ENCODE measurements at places on chromosomes 11 and 22. TPM values are rescaled to one million over a fixed set of nuclear protein-coding genes. Genes with fewer than 3 reads are reported as not detected.

GRCh38 chr11:67356864-67357561 lies 3.7 kb upstream of the POLD4 start:
- DNase-seq: peak; percentile 78

The OR8G5 gene
- total RNA-seq: not detected

DNA sequence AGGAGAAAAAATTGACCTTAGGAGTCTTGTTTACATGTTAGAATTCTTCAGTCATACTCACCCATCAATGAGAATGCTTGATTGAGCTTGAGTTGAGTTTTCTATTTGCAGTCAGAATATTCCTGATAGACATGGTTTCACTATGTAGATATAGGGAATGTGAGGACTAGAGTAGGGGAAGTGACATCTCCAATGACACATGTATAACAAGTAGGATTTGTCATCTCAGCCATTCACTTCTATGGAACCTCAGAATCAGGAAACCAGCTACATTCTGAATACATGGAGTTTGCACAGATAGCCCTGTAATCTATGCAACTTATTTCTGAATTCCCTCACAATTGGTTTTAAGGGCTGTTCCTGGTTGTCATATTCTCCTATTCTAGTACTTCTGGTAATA lies 20.1 kb upstream of the OR9Q1 start:
- no peak for DNase-seq

DNA sequence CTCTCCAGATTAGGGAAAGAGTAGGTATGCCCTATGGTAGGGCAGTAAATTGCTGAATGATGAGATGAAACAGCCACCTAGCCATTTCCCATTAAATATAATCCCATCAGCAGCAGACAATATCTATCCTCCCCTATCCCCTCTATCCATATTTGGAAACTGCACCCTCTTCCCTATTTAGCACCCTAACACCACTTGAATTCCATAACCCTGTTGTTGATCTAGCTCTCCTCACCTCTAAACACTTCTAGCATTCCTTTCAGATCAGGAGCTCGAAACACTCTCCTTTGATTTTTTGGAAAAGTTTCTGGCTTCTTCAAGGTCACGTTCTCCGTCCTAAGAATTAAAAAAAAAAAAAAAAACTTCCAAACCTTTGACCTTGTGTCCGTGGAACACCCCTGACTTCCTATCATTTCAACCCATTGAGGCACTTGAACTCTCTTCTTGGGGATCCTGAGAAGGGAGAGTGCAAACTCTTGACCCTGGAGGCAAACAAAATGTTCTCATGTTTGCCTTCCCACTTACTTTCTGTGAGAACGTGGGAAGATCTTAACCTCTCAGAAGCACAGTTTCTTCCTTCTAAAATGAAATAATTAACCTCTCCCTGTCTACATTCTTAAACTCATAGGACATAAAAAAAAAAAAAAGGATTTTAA lies 19.0 kb downstream of the TRIM5 start:
- no peak for DNase-seq

DNA sequence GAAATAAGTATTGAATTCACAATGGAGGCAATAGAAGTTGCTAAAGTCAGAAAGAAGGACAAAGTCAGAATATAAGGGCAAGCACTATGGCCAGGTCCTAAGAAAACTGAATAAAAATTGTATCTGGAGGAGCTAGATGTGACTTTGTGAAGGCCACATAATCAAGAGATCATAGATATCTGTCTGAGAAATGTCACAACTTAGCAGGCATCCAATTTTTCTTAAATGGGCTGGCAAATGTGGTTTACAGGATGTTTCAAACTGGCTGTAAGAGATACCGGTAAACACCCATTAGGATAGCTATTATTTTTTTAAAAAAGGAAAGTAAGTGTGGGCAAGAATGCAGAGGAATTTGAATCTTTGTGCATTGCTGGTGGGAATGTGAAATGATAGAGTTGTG lies 303.1 kb upstream of the CHORDC1 start:
- no peak for DNase-seq

The KDELR3 gene
- 16.1 TPM for total RNA-seq

GRCh38 chr11:118152020-118152551 lies 537 bp downstream of the SCN4B start:
- no peak for DNase-seq

GRCh38 chr11:66958956-66959274 lies 732 bp upstream of the PC start:
- no peak for DNase-seq

The JAM3 gene
- total RNA-seq: 0.22 TPM

- DNase-seq: no peak
These were observed 573.6 kb downstream of the BUD13 start for GRCh38 chr11:116199182-116199581.

DNA sequence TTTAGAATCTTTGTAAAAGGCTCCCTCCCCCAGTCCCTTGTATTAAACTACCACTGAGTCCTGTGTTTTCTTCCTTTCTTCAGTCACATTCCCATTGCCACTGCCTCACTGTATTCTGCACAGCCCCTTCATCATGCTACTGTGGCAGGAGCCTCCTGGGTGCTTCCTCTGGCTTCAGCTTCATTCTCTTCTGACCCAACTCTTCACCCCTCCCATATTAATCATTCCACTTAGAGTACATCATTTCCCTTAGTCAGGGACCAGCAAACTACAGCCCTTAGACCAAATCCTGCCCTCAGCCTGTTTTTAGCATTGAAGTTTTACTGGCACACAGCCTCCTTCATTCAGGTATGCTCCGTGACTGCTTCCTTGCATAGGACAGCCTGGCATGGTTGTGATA lies 127.7 kb upstream of the MTNR1B start:
- DNase-seq: no peak

- DNase-seq: peak; percentile 1
These were observed 48.8 kb upstream of the LARGE1 start for GRCh38 chr22:33969045-33969444.

DNA sequence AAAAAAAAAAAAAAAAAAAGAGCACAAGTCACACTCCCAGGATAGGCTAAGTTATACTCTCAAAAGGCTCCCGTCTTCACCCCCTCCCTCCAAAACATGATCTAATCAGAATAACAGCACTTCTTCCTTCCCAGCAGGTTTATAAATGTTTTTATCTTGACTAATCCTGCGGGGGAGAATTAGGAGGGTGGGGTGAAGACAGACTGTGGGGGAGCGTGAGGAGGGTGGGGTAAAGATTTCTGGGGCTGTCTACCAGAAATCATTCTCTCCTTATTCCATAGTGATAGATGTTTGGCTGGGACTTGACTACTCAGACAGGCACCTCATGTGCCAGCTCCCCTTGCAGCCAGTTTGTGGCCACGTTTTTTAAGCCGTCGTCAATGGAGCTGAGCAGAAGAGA lies 17.0 kb downstream of the KCNE3 start:
- no peak for DNase-seq

GRCh38 chr11:119236490-119236889 lies 30.4 kb downstream of the CBL start:
- DNase-seq: no peak

DNA sequence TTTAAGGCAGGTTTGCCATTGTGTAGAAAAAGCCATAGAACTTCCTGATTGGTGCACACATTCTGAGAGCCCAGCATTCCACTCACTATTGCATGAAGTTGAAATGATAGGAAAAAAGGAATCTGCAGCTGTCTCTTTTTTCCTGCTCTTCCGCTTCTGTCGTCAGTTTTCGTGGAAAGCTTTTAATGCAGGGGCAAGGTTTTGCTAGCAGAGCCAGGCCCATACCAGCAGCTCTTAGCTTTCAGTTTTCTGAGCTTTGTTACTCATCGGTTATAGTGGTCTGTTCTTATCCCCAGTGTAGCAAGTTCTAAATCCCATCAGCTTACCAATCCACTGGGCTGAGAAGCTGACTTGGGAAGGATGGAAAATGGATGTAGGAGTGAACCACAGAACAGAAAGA lies 162.9 kb upstream of the TTC12 start:
- no peak for DNase-seq

GRCh38 chr11:68447015-68447801 lies 13.3 kb upstream of the PPP6R3 start:
- DNase-seq: peak; percentile 86

DNA sequence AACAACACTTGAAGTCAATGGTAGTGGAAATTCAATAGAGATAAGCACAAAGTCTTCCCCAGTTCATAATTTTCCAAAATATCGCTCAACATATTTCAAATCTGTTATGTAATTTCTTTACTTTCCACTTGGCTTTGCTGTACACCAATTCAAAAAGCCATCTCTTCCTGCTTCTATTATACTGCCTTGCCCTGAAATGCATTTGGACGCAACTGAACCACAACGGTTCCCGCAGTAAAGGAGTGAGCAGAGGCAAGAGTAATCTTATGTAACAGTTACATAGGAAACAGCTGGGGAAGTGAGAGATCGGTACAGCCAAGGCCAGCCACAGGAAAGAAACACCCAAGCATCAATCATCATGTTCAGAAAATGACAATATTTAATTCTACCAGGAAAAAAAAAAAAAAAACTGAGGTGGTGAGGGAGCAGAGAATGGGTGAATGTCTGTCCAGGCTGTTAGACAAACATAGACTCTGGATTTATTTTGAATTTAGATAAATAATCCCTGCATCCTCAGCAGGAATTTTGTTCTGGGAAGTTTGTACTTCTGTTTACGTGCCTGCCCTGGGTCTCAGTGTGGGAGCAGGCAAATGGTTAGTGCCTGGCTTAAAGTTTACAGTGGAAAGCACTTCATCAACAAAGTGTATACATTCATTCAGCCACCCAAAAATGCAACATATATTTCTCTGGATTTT lies 392.2 kb downstream of the ETS1 start:
- no peak for DNase-seq

- DNase-seq: no peak
These were observed 28.4 kb downstream of the SHANK2 start for GRCh38 chr11:71223671-71224660.

GRCh38 chr11:113048820-113049768 lies 87.9 kb downstream of the NCAM1 start:
- DNase-seq: no peak

GRCh38 chr11:721741-722345 lies 15.8 kb downstream of the EPS8L2 start:
- DNase-seq: no peak

DNA sequence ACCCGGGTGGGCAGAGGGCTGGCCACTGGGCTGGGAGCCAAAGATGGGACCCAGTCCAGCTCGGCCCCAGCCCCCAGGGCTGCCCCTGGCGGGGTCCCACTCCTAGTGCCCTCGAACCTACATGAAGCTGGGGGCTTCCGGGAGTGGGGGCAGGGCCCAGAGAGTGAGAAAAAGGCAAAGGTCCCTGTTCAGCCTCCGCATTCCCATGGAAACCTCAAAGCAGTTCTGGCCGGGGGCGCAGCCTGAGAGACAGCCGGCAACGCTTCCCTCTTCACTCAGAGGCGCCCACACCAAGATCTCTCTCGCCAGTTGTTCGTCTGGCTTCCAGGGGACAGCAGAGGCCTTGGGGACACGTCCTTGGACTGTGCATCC lies 22.4 kb upstream of the ARHGAP8 start:
- DNase-seq: no peak

The SCARF2 gene
- 0.68 TPM for total RNA-seq

DNA sequence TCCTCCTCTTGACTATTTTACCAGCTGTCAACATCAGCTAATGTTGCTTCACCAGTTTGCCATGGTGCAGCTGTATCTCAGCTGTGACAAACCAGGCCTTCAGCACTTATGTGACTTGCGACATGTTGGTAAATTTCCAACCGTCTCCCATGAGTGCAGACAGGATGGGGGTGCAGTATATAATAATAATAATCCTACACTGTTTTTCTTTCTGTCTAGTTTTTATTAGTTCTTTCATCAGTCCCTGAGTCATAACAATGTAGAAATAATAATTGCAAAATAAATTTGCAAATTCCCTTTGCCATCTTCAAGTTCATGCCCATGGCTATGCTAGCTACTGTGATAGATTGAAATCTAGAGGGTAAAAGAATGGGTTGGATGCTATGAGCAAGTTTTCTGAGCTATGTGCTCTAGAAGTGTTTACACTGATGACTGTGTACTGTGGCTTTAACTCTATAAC lies 4.9 kb downstream of the MMP13 start:
- no peak for DNase-seq

The NPAS4 gene
- total RNA-seq: not detected

The MEI1 gene
- 0.68 TPM for total RNA-seq

The OR10A5 gene
- not detected for total RNA-seq

The CECR2 gene
- total RNA-seq: 0.09 TPM

GRCh38 chr11:95121698-95122097 lies 32.1 kb downstream of the ENDOD1 start:
- DNase-seq: no peak

- no peak for DNase-seq
These were observed 10.0 kb downstream of the MEI1 start for GRCh38 chr22:41709341-41709740.

DNA sequence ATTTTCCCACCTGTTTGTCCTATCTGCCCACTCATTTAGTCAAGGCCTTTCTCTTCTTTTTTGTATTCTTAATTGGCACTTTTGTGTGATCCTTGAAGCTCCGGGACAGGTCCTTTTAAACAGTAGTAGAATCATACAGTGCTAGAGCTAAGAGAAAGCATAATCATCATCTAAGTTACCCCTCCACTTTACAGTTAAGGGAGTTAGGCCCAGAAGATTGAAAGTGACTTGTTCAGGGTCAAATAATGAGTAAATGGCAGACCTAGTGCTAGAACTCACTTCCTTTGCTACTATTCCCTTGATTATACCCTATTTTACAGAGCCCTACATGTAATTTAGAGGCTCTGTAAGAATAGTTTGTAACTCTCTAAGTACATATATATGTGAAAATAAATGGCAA lies 2.5 kb downstream of the USP47 start:
- no peak for DNase-seq

DNA sequence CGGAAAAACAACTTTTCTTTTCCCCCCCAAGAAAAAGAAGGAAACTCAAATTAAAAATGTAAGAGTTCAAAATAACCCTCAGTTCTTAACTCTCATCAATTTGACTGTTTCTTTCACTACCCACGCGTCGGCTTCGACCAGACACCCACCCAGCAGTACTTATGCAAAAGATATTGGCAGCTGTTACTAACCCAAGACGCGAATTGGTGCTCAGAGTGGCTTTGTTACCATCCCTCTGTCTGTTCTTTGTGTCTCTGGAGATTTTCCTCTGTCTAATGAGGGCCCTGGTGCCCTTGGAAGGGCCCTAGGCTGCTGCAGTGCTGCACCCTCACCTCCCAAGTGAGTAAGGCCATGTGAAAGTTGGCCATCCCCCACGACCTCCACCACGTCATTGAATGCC lies 180.5 kb upstream of the NECTIN1 start:
- no peak for DNase-seq

The TMEM191B gene
- total RNA-seq: not detected

DNA sequence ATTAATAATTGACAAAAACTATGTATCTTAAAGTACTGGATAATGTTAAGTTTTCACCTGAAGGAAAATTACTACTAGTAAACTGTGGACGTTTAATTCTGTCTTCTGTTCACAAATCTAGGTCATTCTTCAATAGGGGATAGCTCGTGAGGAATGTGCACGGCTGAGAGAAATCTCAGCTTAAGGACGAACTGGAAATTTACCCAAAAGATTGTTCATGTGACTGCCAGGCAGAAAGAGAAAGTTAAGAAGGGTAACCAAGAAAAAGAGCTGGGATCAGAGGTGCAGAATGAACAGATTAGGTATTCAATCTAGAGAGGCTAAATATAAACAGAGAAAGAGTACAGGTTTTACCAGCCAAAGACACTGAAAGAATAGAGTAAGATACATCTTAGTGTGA lies 245.3 kb downstream of the CASP12 start:
- DNase-seq: no peak

GRCh38 chr22:17950651-17951214 lies 73.6 kb downstream of the MICAL3 start:
- no peak for DNase-seq

GRCh38 chr22:49954354-49954753 lies 6.2 kb upstream of the PIM3 start:
- DNase-seq: no peak
